ENCODE measurements at places on chromosomes 12 and 14.

- DNase-seq: no peak
These were observed 19.1 kb upstream of the MAPKAPK5 start for GRCh38 chr12:111822886-111823285.

GRCh38 chr14:73753887-73754795 lies 40.0 kb upstream of the PNMA1 start:
- peak; percentile 88 for DNase-seq

DNA sequence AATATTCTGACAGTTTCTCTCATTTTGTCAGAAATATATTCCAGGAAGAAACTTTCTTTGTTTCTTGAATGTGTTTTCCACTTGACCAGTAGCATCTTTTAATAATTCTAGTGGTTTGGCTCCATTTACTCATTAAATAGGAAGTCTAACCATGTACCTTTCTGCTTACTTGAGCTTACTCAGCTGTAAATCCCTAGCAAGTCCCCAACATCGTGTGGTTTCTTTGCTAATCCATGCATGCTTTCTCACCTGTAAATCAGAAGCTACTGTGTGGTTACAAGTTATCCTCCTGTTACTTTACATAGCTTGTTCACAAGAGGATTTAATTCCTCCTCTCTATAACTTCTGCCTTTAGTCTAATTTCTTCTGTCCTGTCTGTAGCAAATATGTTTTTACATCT lies 227.7 kb downstream of the FSCB start:
- no peak for DNase-seq

GRCh38 chr12:26867080-26867479 lies 34.1 kb upstream of the ITPR2 start:
- DNase-seq: peak; percentile 80

DNA sequence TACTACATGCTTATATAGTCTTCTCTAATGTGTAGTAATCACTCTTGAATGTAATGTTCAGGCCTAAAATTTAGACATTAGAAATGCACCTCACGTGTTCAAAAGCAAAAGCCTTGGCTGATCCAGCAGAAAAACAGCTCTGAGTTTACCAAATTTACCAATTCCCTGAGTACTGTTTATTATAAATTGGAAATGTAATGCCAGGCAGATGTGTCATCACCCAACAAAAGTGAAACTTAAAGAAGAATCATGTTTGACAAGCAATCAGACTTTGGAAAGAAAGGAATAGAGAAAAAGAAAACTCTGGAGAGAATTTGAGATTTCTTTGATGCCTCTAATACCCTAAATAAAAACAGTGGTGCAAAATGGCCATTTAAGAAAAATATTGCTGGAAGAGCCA lies 26.5 kb upstream of the STRAP start:
- DNase-seq: no peak

GRCh38 chr14:55589171-55589570 lies 9.2 kb downstream of the KTN1 start:
- no peak for DNase-seq

GRCh38 chr14:32786886-32787285 lies 151.8 kb upstream of the NPAS3 start:
- DNase-seq: no peak

- no peak for DNase-seq
These were observed 21.5 kb upstream of the MMP17 start for GRCh38 chr12:131806674-131807073.

GRCh38 chr14:100028990-100029677 lies 36.1 kb upstream of the EVL start:
- no peak for DNase-seq

- peak; percentile 79 for DNase-seq
These were observed 28.8 kb upstream of the LRRC10 start for GRCh38 chr12:69639400-69640016.

DNA sequence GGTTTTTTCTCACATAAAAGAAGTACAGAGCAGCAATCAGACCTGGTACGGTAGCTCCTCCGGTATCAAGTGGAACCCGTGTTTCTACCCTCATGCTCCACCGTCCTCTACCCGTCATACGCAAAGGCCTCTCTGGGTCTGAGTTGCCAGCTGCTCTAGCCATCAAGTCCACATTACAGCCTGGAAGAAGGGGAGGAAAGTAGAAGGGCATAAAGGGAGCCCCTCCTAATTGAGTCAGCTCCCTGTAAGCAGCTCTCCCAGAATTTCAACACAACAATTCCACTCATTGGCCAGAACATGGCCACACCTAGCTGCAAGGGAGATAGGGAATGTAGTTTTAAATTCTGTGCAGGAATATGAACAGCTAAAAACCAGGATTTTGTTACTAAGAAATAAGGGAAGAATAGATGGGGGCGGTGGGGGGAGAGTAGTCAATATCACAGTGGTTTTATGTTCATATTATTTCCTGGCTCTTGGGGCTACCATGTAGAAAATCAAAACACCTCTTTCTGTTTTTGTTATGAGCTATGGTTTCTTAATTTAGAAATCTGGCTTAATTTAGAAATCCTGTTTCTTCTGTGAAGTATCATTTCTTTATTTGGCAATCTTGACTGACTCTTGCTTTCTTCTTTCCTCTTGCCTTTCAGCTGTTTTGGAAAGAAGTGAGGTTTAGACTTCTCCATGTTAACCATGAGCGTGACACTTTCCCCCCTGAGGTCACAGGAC lies 103.9 kb downstream of the AKAP6 start:
- DNase-seq: no peak

GRCh38 chr12:103716517-103717196 lies 124.4 kb downstream of the NT5DC3 start:
- DNase-seq: no peak

DNA sequence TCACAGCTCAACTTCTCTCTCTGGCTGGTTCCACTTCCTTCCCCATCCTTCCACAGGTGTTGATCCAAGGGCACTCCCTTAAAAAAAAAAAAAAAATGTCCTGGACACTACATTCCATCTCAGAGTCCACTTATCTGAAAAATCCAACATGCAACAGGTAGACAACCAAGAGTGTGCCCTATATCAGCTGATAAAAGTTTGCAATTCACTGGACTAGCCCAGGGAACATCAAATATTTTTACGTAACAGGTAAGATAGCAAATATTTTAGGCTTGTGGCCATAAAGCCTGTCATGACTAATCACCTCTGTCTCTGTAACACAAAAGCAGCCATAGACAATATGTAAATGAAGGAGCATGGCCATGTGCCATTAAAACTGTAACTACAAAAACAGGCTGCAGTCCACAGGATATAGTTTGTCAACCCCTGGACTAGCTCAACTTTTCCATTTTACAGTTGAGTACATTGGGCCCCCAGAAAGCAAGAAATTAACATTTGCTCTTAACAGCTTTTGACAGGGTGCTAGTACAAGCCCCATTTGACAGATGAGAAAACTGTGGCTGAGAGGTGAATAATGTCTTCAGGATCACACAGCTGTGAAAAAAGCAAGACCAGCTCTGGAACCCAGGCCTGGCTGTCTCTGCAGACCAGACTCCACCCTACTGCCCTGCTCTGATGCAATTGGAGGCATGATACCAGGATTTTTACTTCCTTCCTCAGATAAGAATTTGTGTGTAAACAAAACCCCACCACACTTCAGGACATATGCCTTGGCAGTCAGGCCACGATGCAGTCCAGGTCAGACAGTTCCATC lies 68.9 kb downstream of the CMKLR1 start:
- DNase-seq: no peak

- no peak for DNase-seq
These were observed 13.3 kb downstream of the TMEM119 start for GRCh38 chr12:108584456-108585065.

GRCh38 chr14:90491911-90492531 lies 95.2 kb downstream of the CALM1 start:
- no peak for DNase-seq

DNA sequence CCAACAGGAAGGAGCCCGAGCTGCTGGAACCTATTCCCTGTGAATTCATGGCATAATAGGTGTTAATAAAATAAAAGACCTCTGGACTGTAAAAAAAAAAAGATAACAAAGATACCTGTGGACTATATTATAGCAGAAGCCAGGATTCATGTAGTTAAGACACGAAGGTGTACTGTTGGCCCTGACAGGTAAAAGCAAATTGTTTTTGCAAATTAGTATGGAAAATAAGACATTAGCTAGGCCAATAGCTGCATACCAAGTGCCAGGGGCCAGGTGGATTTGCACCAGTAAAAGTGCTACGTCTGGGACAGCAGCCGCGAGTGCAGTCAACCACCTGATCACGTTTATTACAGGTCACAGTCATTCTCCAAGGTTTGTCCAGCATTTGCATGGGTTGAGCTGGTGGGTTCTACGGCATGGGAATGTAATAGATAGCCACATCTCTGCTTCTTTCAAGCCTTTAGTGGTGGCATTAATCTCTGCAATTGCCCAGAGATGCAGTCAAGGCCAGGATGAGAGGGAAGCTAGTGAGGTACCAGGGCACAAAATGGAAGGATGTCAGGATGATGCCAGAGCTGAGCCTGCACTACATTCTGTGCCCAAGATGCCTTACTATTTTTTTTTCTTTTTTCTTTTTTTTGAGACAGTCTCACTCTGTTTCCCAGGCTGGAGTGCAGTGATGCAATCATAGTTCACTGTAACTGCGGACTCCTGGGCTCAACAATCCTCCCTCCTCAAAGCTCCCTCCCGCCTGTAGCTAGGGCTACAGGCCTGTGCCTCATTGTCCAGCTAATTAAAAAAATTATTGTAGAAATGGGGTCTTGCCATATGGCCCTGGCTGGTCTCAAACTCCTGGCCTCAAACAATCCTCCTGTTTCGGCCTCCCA lies 26.3 kb downstream of the TNFAIP2 start:
- no peak for DNase-seq
